ENCODE measurements at places on chromosomes 3 and 15. TPM values are rescaled to one million over a fixed set of nuclear protein-coding genes. Genes with fewer than 3 reads are reported as not detected.

SLC6A20 gene
- 0.70 TPM for total RNA-seq

DNA sequence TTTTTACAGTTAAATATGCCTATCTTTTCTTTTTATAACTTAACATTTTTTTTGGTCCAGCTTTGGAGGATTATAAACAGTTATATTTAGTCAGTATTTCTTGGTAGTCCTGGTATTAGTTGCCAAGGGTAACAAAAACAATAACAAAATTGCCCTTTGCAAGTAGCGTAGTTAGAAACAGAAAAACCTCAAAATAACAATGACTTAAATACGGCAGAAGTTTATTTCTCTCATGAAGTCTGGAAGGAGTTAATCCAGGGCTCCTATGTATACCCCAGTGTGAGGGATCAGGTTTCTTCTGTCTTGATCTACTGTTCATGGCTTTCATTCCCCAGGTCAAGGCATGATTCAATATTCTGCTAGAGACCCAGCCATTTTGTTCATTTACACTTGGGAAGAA is 14.1 kb upstream of the MYH15 start:
- no peak overlapping the region for H3K4me3 ChIP-seq
- no peak overlapping the region for H3K27ac ChIP-seq
- DNase-seq, result no peak
- no peaks in the 10 kb centered on the region for H3K4me1 ChIP-seq
- H3K36me3 ChIP-seq, result no peaks in the 10 kb centered on the region

GRCh38 chr3:39762537-39763070 is 46.8 kb upstream of the MYRIP start:
- no peak for DNase-seq
- no peak overlapping the region for H3K4me3 ChIP-seq
- H3K27me3 ChIP-seq, result no peaks in the 10 kb centered on the region
- no peaks in the 10 kb centered on the region for H3K36me3 ChIP-seq

GRCh38 chr15:58200739-58201138 is 62.6 kb downstream of the AQP9 start:
- no peak overlapping the region for H3K4me3 ChIP-seq
- H3K27ac ChIP-seq, result no peak overlapping the region
- H3K4me1 ChIP-seq, result no peaks in the 10 kb centered on the region
- no peaks in the 10 kb centered on the region for H3K36me3 ChIP-seq

DNA sequence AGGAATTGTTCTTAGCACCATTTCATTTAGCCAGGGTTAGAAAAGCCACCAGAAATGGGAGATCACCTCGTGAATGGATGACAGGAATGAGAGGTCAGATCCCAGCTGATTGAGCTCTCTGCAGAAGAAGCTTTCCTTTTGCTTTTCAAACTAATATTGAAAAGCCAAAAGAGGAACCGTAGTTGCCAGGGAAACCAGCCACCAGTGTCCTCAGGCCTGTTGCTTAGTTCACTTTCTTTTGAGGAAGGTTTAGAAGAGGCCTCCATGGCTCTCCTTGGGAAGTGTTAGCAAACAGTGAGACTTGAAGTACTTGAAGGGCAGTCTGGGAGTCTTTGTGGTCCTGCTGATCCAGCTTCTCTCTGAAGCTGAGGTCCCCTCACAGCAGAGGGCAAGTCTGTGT is 7.4 kb upstream of the CCK start:
- no peak overlapping the region for H3K27ac ChIP-seq
- no peak for DNase-seq
- no peak overlapping the region for H3K4me3 ChIP-seq
- H3K4me1 ChIP-seq, result no peaks in the 10 kb centered on the region
- H3K27me3 ChIP-seq, result no peaks in the 10 kb centered on the region
- H3K36me3 ChIP-seq, result no peaks in the 10 kb centered on the region

- no peaks in the 10 kb centered on the region for H3K36me3 ChIP-seq
- no peak overlapping the region for H3K27ac ChIP-seq
- DNase-seq, result no peak
- no peak overlapping the region for H3K4me3 ChIP-seq
- H3K4me1 ChIP-seq, result no peaks in the 10 kb centered on the region
- no peaks in the 10 kb centered on the region for H3K27me3 ChIP-seq
These were observed 282.6 kb downstream of the GAP43 start for GRCh38 chr3:115905871-115906270.

- H3K27me3 ChIP-seq, result no peaks in the 10 kb centered on the region
- no peaks in the 10 kb centered on the region for H3K36me3 ChIP-seq
- no peak for DNase-seq
- H3K4me1 ChIP-seq, result no peaks in the 10 kb centered on the region
These were observed 240.0 kb downstream of the THSD4 start for GRCh38 chr15:71355268-71355667.

DNA sequence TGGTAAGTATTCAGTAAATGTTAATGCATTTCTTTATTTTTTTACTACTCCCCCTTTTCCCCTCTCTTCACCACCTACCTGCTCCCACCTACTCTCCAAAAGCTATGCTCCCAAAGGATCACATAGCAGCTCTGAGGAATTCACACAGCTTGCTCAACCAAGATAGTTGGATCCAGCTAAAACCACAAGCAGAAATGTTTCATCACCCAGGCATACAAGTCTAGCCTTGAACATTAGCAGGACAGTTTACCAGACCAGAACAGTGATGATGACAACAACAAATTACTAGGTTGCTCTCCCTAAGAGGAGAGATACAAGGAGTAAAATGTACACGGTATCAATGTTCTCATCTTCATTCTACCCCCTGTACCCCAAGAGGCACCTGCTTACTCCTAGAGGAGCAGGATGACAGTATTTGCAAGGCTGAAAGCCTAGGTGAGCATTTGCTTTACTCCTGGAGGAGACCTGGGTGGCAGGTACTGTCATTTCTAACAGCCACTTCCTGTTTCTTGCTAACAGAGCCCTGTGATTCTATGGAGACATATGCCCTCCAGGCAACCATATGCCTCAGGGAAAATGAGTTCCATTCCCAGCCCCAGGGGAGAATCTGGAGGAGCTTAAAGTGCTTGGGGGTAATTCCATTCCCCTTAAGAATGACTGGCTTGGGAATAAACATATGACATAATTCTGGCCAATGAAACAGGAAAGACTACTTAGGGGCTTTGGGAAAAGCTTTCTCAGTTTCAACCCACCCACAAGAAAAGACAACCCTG is 237.5 kb downstream of the NTRK3 start:
- H3K36me3 ChIP-seq, result no peaks in the 10 kb centered on the region
- no peak overlapping the region for H3K4me3 ChIP-seq
- H3K4me1 ChIP-seq, result no peaks in the 10 kb centered on the region
- H3K27ac ChIP-seq, result no peak overlapping the region
- DNase-seq, result no peak

DNA sequence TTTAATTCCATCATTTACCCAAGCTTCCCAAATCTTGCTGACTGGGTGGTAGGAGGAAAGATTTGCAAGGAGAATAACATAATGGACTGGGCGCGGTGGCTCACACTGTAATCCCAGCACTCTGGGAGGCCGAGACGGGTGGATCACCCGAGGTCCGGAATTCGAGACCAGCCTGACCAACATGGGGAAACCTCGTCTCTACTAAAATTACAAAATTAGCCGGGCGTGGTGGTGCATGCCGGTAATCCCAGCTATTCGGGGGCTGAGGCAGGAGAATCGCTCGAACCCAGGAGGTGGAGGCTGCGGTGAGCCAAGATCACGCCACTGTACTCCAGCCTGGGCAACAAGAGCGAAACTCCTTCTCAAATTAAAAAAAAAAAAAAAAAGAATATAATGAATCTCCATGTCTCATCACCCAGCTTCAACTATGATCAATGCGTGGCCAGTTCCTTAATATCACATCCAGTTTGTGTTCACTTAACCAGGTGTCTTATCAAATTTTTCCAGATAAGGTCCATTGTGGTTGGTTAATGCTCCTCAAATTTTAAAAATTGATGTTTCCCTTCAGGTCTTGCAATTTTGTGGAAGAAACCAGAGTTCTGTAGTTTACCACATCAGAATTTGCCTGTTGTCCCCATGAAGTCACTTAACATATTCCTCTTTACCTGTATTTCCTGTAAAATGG is 1.3 kb upstream of the ABCF3 start:
- peaks cover 28% of the 10 kb centered on the region for H3K4me1 ChIP-seq
- no peaks in the 10 kb centered on the region for H3K27me3 ChIP-seq
- H3K36me3 ChIP-seq, result peaks cover 56% of the 10 kb centered on the region

Measured in natural killer cell (primary cell).